ENCODE measurements at places on chromosomes 3 and 15.

DNA sequence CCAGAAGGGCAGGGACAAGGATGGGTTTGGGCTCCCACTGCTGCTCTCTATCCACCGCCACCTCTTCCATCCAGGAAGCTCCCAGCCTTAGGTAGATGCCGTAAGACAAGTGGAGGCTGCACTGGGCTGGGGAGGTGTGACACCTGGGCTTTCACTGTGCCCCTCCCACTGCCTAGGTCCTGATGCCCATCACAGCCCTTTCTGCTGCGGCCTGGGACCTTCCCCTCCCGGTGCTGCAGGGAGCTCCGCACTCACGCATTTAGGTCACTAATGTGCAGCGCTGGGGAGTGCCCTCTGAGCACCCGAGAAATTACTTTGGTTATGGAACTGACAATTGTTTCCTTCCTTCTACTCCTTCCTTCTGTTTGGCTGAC lies 850 bp downstream of the LTF start:
- DNase-seq: no peak

DNA sequence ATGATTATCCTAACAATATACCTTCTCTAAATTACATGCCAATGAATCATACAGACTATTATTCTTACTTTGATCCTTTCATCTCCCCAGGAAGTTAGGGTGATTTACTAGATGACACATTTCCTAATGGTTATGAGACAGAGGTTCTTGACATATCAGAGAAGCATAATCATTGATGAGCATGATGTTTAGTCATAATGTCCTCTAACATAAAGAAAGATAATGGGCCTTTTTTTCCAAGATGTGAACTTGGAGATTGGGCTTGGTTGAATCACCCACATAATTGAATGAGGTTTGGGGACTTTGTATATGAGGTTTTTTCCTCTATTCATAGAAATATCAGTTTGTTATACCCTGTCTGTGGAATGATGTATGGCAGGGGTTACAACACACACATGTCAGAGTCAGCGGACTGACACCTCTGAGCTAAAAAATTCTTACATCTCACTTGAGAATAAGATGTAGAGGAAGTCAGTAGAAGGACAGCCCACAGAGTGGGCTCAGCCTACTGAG lies 69.7 kb upstream of the DCBLD2 start:
- DNase-seq: no peak

DNA sequence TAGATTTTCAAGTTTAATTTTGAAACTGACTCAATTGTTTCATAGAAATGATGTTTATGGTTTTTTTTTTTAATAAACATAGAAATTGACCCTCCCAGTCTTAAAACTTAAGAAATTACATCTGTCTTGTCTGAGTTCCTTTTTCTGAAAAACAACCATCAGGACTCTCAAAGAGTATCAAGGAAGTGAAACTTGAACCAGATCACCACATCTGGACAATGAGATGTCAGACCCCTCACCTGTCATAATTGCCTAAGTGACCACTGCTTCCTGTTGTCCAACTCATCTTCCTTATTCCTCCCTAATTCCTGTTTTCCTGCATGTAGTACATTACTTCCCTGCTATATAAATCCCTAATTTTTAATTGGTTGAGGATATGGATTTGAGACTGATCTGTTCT lies 441.5 kb upstream of the ARHGEF26 start:
- DNase-seq: no peak

- no peak for DNase-seq
Observed at GRCh38 chr3:175214216-175214615, 355.1 kb downstream of the NAALADL2 start.

- DNase-seq: no peak
Observed at GRCh38 chr3:172592898-172593669, 69.9 kb upstream of the TNFSF10 start.

GRCh38 chr3:120425572-120426250 lies 25.1 kb downstream of the FSTL1 start:
- no peak for DNase-seq

- no peak for DNase-seq
Observed at GRCh38 chr3:23314981-23315762, 112.0 kb downstream of the UBE2E2 start.

DNA sequence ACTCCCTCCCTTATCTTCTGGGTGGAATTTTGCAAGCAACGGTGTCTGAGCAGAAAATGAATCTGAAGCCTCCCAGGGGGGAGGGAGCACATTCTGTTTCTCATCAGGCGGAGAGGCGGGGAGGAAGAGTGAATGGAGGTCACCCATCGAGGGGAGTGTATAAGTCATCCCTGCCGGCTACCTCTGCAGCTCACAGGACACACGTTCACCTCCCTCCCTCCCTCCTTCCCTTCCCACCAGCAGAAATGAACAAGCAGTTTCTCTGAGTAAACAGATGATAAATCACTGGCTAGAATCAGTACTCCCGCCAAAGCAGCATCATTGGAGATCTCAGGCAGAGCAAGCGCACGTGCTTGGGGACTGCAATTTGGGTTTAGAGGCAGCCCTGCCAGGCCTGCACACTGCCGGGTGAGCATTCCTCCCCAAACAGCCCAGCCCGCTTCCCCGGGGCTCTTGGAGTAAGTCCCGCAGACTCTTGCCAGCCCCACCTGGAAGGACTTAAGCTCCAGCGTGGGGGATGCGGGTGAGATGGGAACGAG lies 38.3 kb downstream of the CPN2 start:
- DNase-seq: no peak

DNA sequence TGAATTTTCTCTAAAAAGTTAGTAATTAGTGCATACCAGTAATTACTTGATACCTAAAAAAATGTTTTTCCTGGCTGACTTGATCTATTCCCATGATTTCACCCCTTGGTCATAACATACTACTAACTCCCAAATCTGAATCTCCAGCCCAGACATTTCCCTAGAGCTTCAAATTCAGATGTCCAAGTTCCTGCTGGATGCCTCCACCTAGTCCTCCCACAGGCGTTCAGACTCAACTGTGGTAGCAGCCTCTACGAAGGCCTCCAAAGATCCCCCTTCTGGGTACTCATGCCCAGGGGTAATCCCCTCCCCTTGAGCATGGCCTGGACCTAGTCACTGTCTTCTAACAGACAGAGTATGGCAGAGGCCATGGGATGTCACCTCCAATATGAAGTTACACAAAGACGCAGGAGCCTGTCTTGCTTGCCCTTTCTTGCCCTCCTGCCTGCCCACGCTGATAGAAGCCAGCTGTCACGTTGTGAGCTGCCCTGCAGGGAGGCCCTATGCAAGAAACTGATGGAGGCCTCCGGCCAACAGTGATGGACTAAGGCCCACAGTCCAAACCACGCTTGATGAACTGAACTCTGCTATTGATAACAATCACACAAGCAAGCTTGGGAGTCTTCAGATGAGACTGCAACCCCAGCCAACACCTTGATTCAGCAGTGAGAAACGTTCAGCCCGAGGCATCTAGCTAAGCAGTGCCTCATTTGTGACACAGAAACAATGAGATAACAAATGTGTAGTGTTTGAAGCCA lies 8.6 kb upstream of the FBN1 start:
- DNase-seq: no peak

DNA sequence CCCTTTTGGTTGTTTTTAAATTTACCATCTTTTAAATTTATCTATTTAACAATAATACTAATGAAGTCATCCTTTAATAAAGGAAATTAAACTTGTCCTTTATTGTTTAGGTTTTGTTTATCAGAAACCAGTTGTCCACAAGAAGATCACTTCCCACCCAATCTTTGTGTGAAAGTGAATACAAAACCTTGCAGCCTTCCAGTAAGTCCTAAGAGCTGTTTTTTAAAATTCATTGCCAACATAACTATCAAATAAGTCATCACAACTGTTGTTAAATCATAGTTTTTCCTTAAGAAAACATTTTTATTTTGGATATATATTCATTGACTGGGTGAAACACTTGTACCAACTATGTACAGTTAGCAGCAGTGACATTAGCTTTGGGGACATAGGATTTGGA lies 59.4 kb downstream of the CALML4 start:
- DNase-seq: no peak

DNA sequence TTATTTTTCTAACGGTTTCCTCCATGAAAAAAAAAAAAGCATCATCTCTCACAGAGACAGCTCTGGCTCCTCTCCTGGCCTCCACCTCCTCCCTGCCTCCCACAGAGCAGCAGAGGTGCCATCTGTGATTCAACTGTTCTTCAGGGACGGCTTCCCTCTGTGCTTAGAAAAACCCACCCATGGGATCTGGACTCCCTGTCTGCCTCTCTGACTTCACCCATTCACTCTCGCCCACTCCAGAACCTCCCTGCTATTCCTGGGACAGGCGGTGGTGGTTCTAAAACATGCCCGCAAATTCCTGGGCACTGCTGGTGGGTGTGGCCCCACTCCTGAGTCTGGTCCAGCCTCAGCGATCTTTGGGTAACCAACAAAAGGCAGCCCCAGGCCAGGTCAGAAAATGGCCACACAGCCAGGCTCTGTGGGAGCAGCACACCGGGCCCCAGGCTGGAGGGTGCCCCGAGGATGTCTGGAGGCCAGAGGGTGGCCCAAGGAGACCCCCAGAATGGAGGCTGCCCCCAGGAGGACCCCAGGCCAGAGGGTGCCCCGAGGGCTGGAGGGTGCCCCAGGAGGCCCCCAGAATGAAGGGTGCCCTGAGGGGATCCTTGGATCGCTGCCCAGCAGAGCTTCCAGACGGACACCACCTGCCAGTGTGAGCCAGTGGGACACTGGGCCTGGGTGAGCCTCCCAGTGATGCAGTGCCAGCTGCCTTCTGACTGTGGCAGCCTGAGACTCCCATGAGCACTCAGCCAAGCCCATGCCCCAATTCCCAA lies 2.6 kb upstream of the CHST13 start:
- no peak for DNase-seq

DNA sequence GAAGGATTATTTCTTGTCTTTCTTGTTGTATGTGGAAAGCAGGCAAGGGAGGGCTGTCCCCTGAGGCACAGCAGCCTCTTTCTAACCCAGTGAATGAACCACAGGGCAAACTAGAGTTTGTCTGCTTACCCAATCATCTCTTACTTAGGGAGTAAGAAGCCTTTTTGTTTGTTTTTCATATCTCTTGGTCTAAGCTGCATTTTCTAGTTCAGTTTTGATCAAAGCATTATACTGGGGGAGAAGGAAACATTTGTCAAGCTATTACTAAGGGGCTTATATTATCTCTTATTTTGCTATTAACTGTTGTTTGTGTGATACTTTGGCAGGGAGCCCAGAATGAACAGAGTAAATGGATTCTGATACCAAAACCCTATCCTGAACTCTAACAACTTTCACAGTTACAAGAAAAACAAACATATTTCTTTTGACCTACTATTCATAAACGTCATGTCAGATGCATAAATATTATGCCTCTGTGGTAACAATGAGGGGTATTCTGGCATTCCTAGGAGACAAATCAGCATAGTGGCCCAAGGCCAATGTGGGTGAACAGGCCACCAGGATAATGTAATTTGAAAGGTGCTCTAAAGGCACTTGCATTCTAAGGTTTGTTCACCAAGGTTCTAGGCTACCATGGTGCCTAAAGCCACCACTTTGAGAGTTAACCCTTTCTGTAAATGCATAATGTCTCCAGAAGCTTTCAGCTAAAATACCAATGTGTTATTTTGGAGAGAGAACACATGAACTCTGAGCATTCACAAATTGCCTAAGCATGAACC lies 271.6 kb upstream of the ZPLD1 start:
- no peak for DNase-seq
